ENCODE measurements at places on chromosomes 3 and 15.

GRCh38 chr15:89429023-89429422, 67.4 kb downstream of the RHCG start:
- no peak for DNase-seq
- H3K4me1 ChIP-seq = peaks cover 17% of the 10 kb centered on the region
- peaks cover 32% of the 10 kb centered on the region for H3K27me3 ChIP-seq
- H3K36me3 ChIP-seq = no peaks in the 10 kb centered on the region
- H3K4me3 ChIP-seq = no peak overlapping the region
- H3K27ac ChIP-seq = no peak overlapping the region

DNA sequence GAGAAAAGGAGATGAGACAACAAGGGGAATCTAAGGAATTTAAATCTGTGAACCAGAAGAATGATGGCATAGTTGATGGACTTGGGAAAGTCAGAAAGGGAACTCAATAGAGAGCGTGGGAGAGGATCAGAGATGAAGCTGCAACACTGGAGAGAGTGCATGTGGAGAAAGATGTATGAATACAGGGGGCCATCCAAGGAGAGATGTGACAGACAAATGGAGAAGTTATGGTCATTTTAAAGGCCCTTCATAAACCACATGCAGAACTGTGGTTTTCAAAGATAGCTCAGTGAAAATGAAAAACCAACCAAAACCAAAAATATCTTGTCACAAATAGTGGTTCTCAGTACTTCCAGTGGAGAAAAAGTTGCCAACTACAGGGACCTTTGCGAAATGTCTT, 265.2 kb downstream of the SUCLG2 start:
- H3K36me3 ChIP-seq = peaks cover 16% of the 10 kb centered on the region
- H3K27me3 ChIP-seq = no peaks in the 10 kb centered on the region
- H3K4me3 ChIP-seq = no peak overlapping the region
- no peak overlapping the region for H3K27ac ChIP-seq

DNA sequence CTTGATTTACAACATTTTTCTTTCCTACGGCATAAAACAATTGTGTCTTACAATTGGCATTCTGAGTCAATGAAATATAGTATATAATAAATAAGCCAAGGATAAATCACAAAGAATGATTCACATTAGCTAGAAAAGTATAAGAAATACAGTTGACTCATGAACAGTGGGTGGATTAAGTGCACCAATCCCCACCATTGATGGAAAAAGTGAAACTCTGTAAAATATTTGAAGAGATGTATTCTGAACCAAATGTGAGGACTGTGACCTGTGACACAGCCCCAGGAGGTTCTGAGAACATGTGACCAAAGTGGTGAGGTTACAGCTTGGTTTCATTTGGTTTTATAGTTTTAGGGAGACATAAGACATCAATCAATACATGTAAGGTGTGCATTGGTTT, 227.5 kb downstream of the ALCAM start:
- H3K36me3 ChIP-seq = peaks cover 2% of the 10 kb centered on the region
- H3K4me3 ChIP-seq = no peak overlapping the region
- 0 out of 2 replicates have a peak, but pooled peaks cover 2% of the 10 kb centered on the region for H3K4me1 ChIP-seq
- no peaks in the 10 kb centered on the region for H3K27me3 ChIP-seq
- H3K27ac ChIP-seq = no peak overlapping the region
- no peak for DNase-seq

DNA sequence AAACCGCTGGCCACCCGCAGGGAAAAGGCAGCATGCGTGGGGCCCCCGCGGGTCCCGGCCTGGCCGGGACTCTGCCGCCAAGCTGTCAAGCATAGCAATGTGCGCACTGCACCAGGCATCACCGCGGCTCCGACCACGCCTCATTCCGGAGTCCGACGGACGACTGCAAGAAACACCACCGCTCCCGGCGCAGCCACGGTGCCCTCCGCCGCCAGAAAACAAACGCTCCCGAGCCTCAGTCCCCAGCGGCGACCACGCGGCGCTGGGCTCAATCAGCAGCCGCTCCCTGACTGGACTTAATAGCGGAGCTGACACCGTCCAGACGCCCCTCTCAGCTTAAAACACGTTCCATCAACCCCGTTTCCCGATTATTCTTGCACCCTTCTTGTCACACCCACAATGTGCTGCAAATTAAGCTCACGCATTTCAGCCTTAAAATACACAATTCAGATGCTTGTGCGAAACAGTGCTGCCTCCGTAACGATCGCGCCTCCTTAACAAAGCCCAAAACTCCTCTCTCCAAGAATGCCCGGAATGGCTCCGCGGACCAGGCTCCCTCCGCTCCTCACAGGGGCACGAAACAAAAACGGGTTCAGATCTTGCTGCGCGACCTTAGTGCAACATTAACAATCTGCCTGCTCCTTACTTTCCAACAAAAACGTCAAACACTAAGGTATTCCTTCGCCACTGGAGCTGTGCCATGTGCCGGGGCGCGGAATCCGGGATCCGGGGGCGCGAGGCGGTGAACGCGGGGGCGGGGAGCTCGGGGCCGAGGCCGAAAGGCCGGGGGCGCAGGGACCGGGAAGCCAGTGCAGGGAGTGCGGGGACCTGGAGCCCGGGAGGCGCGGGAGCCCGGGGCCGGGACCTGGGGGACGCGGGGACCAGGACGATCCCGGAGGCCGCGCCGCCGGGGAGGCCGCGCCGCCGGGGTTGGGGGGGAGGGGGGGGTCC, 655 bp downstream of the CYFIP1 start:
- no peaks in the 10 kb centered on the region for H3K36me3 ChIP-seq
- H3K4me3 ChIP-seq = peak overlapping the region; percentile 99
- peak overlapping the region; percentile 77 for H3K27ac ChIP-seq
- peak; percentile 63 for DNase-seq
- H3K27me3 ChIP-seq = peaks cover 42% of the 10 kb centered on the region

GRCh38 chr15:84668221-84668982, 10.4 kb upstream of the NMB start:
- H3K36me3 ChIP-seq = peaks cover 40% of the 10 kb centered on the region
- no peak overlapping the region for H3K4me3 ChIP-seq
- H3K27ac ChIP-seq = no peak overlapping the region

DNA sequence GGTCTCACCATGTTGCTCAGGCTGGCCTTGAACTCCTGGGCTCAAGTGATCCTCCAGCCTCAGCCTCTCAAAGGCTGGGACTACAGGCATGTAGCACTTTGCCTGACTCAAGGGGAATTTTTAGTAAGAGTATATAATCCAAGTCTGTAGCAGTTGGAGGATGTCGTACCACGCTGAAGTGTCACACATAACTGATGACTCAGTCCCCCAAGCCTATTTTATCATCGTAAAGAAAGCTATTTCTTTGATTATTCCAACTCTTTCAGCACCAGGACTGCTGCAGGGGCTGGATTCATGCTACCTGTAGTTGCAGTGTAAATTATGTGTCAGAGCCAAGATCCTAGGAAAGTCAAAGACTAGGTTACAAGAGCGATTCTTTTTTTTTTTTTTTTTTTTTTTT, 1.4 kb upstream of the PRKCI start:
- no peaks in the 10 kb centered on the region for H3K27me3 ChIP-seq
- peaks cover 16% of the 10 kb centered on the region for H3K4me1 ChIP-seq
- no peak for DNase-seq
- H3K4me3 ChIP-seq = peak overlapping the region; percentile 29
- no peak overlapping the region for H3K27ac ChIP-seq

DNA sequence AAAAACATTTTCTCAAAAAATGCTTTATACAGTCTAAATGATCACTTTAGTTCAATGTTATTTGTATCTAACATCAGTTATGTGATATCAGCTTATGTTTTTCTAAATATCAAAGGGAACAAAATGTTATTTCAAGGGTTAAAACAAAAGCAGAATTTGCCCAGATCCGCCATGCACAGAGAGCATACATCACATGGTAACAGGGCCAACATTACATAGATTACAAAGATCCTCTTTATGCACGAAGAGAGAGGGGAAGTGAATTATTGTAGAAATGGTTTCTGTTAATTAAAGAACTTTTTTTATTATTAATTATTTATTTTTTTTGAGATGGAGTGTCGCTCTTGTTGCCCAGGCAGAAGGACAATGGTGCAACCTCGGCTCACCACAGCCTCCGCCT, 100.8 kb upstream of the MME start:
- no peak for DNase-seq
- H3K4me3 ChIP-seq = no peak overlapping the region
- peaks cover 4% of the 10 kb centered on the region for H3K36me3 ChIP-seq
- no peak overlapping the region for H3K27ac ChIP-seq
- H3K4me1 ChIP-seq = no peaks in the 10 kb centered on the region
- no peaks in the 10 kb centered on the region for H3K27me3 ChIP-seq

- H3K36me3 ChIP-seq = no peaks in the 10 kb centered on the region
- peak overlapping the region; percentile 70 for H3K27ac ChIP-seq
- H3K4me3 ChIP-seq = no peak overlapping the region
- H3K4me1 ChIP-seq = peaks cover 37% of the 10 kb centered on the region
- peak; percentile 25 for DNase-seq
Observed at GRCh38 chr3:128173849-128174248, 20.6 kb downstream of the EEFSEC start.

GRCh38 chr3:12369029-12369428, 80.2 kb downstream of the PPARG start:
- H3K36me3 ChIP-seq = no peaks in the 10 kb centered on the region
- H3K27me3 ChIP-seq = no peaks in the 10 kb centered on the region
- H3K27ac ChIP-seq = no peak overlapping the region
- peaks cover 7% of the 10 kb centered on the region for H3K4me1 ChIP-seq
- no peak overlapping the region for H3K4me3 ChIP-seq
- DNase-seq = no peak

- H3K36me3 ChIP-seq = peaks cover 53% of the 10 kb centered on the region
- peak overlapping the region; percentile 13 for H3K27ac ChIP-seq
- no peak overlapping the region for H3K4me3 ChIP-seq
- no peak for DNase-seq
- no peaks in the 10 kb centered on the region for H3K27me3 ChIP-seq
- peaks cover 95% of the 10 kb centered on the region for H3K4me1 ChIP-seq
Observed at GRCh38 chr3:66449411-66449974, 51.3 kb downstream of the LRIG1 start.

GRCh38 chr3:192597506-192597905, 129.8 kb downstream of the FGF12 start:
- no peak overlapping the region for H3K4me3 ChIP-seq
- H3K27me3 ChIP-seq = no peaks in the 10 kb centered on the region
- H3K4me1 ChIP-seq = peaks cover 5% of the 10 kb centered on the region
- H3K36me3 ChIP-seq = peaks cover 4% of the 10 kb centered on the region

DNA sequence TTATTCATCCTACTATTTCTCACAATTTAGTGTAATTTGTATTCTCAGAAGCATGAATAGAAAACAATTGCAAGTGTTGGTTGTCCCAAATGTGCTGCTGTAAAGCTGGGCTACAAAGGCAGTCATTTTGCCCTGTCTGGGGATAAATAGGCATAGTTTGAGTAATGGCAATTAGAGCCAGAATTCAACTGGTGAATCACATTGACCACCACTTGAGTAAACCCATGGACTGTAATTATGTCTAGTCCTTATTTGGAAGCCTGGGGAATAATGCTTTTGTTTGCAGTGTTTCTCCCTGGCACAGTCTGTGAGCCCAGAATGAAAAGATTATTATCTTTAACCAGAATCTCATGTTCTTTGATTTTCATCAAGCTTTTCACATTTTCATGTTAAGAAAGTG, 30.5 kb upstream of the CHL1 start:
- no peaks in the 10 kb centered on the region for H3K4me1 ChIP-seq
- no peak overlapping the region for H3K27ac ChIP-seq
- H3K27me3 ChIP-seq = peaks cover 4% of the 10 kb centered on the region
- no peak overlapping the region for H3K4me3 ChIP-seq

GRCh38 chr3:45664578-45664977, 24.6 kb upstream of the SACM1L start:
- H3K36me3 ChIP-seq = peaks cover 25% of the 10 kb centered on the region
- no peak overlapping the region for H3K4me3 ChIP-seq
- peak overlapping the region; percentile 58 for H3K27ac ChIP-seq

DNA sequence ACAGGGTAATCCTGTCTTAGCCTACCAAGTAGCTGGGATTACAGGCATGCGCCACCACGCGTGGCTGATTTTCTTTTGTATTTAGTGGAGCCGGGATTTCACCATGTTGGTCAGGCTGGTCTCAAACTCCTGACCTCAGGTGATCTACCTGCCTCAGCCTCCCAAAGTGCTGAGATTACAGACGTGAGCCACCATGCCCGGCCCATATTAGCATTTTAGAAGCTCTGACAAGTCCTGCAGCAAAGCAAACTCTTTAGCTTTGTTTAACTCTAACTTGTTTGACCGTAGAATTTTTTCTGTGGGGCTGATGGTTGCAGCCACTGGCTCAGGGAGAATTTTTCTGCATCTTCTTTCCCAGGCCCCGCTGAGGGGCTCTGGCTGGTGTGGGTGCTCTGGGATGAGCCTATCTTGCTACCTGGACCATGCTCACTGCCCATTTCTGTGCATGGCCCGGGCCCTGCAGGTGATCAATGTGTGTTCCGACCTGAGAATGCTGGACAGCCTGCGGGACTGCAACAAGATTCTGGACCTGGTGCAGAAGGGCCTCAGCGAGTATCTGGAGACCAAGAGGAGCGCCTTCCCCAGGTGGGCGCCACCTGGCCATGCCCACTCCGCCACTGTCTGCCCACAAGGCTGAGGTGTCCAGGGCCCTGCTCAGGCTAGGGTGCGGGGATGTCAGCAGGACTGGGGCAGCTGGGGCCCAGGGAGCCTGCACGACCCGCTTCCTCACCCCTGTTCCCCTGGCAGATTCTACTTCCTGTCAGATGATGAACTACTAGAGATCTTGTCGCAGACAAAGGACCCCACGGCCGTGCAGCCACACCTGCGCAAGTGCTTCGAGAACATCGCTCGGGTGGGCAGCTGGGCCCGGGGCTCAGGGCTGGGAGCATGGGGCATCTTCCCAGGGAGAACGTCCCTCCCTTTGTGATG, 41.3 kb downstream of the DNAH1 start:
- no peaks in the 10 kb centered on the region for H3K36me3 ChIP-seq
- no peak overlapping the region for H3K27ac ChIP-seq
- no peaks in the 10 kb centered on the region for H3K27me3 ChIP-seq
- DNase-seq = no peak
- no peak overlapping the region for H3K4me3 ChIP-seq
- no peaks in the 10 kb centered on the region for H3K4me1 ChIP-seq
